Peyer's patch (tissue), 4 donors: ENCODE measurements at places on chromosomes 2 and 18. TPM values are rescaled to one million over a fixed set of nuclear protein-coding genes. Genes with fewer than 3 reads are reported as not detected.

GRCh38 chr2:234245945-234246344 lies 195.4 kb downstream of the SPP2 start:
- DNase-seq = no peak

DNA sequence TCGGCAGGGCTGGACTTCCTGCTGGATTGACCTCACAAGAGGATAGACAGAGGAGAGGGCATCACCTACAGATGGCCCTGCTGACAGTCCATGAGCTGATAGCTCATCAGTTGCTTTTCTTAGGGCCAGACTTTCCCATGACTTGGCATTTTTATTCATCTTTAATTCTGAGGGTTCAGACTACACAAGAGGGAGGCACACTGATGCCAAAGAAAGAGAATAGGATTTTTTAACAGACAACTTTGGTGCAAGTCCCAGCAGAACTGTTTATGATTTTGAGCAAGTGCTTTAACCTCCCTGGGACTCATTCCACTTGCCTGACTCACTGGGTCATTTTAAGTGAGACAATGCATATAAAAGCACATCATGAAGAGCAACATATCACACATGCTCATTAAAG lies 299.2 kb downstream of the INSIG2 start:
- no peak for DNase-seq

The ANKRD30BL gene
- not detected for total RNA-seq

The ZNF396 gene
- 5.1 TPM for total RNA-seq
